ENCODE measurements at places on chromosomes 3 and 15.

DNA sequence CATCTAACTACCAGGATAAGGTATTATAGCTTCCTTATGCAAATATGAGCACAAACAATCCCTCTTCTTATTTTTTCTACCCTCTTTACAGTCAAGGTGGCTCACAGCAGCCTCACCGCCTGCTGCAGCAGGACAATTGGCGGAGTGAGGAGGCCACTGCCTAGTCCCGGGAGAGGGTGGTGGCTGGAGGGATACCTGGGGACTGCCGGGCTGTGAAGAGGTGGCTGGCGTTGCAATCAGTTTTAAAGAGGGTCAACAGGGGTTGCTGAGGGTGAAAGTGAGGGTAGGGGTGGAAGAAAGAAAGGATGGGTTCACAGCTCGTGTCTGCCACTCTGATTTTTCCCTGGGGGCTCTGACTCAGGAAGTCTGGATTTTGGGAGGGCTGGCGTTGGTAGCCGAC is 105.1 kb upstream of the SLC6A6 start:
- no peak for DNase-seq

DNA sequence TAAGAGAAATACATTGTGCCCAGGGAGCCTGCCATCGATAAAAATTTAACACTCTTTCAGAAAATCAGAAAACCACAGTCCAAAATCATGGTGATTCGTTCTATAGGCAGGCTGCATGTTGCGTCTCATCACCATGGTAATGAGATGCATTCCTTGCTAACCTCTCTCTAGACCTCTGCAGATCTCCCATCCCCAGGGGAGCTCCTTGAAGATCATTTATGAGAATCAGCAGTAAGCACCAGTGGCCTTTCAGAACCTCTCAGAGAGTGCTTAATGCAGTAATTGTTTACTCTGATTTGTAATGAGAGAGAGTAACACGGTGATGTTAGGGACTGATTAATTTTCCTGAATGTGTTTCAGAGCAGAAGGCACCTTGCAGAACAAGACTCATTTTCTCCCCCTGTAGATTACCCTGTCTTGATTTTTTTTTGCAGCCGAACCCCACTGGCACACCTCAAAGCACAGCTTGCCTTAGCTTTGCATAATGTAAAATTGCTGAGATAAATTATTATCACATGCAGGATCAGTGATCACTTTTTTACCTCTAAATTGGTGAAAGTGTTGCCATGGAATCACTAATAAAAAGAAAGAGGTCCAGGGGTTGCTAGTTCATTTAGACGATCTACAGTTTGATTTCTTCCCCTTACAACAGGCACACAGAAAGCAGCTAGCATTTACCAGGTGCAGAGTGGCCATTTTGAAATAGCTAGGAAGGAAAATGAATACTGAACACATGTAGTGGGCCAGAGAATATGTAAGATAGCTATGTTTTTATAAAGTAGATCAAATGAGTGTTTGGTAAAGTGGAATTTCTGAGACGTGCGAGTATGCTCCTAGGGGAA is 98.9 kb upstream of the CHL1 start:
- no peak for DNase-seq

GRCh38 chr3:186839874-186840641 is 2.5 kb upstream of the ADIPOQ start:
- DNase-seq, result no peak

- no peak for DNase-seq
Observed at GRCh38 chr3:37537914-37538691, 323.6 kb upstream of the CTDSPL start.

DNA sequence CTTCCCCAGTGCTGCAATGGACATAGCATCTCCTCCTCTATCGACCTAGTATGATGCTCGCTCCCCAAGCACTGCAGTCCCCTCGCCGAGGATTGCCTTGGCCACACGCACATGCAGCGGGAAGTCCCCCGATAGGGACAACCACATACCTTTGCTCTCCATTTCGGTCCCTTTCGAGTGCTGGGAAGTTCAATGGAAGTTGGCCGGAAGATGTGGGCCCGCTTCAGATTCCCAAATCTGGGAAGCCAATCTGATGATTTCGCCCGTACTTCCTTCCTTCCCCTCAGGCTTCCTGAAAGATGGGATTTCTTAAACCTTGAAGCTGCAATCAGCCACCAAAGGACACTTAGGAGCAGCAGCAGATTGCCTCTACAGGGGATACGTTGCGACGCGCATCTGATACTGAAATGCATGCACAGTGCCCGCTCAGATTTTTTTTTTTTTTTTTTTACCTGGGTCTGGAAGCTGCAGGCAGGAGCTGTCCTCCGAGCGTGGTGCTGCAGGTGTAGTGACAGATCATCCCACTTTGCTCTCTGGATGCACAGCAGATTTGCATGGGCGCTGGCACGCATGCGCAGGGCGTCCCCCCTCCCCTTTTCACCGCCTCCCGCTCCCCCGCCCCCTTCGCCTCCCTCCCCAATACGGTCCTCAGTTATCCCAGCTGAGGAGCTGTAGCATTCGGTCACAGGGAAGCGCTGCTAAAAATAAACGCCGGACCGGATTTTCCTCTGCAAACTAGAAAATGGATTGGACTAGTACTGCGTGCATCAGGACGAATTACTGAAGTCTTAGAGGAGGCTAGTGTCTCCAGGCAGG is at the start of gene FGF12:
Gene FGF12, minus strand, starts transcription at position 510 of the 816 bp plus-strand sequence.
- no peak for DNase-seq

Measured in activated T-helper 1 cell treated with anti-CD3 and anti-CD28 coated beads, Interleukin-2, amount 50 U/mL, for 16 hours (primary cell).